ENCODE measurements at places on chromosomes 7 and 10.

- no peak for DNase-seq
These were observed 99.5 kb downstream of the SFMBT2 start for GRCh38 chr10:7311218-7311849.

GRCh38 chr7:46524350-46524749 lies 603.3 kb upstream of the IGFBP3 start:
- DNase-seq, result no peak

- no peak for DNase-seq
These were observed 252.8 kb downstream of the DPP6 start for GRCh38 chr7:154304740-154305700.

GRCh38 chr7:158372400-158373342 lies 215.0 kb downstream of the PTPRN2 start:
- DNase-seq, result no peak

- DNase-seq, result no peak
These were observed 72.1 kb upstream of the INHBA start for GRCh38 chr7:41774966-41775365.

- no peak for DNase-seq
These were observed 3.1 kb upstream of the TMEM26 start for GRCh38 chr10:61456095-61456789.

DNA sequence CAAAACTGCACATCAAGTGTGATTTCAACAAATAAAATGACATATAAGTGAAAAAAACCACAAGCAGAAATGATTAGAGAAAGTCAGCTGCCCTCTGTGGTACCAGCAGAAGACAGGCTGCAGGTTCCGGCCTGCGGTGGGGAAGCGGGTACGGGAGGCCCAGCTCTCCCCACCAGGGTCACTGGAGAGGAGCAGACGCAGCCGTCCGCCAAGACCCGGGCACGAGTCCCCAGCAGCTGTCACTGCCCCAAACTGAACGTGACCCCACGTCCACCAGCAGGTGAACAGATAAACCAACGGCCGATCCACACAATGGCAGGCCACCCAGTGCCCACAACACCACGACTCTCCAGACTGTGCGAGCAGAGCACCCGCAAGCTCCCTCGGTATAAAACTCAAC lies 16.1 kb upstream of the MICALL2 start:
- no peak for DNase-seq

DNA sequence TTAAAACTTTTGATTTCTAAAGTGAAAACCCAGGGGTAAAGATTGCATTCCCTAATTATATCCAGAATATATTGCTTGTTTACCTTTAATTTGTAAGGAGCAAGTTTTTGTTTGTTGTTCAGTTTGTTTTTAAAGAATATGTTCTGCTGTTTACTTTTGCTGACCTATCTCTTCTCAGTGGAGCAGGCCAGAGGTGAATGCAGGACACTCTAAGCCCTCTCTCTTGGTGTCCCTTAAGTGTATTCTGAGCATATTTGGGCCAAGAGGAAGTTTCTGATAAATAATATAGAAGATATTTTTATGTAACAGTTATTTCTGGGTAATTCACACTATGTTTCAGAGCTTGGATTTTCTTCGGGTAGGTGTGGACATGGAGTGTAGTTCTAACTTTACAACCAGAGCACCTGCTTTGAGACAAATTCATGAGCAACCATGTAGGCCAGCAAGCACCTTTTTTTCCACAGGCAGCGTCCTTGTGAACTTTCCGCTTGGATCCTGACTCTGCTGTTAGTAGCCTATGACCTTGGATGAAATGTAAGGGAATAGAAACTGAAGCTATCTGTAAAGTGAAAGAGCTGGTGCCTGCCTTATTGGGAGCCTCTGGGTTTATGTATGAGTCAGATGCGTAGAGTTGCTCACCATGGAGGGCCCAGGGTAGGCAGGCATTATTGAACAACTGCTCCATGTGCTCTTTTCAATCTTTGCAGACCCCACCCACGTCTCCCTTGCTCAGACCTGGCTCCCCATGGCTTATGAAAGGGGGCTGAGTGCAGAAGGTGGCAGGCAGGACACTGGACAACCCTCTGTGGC lies 16.1 kb downstream of the OGDH start:
- DNase-seq, result no peak

DNA sequence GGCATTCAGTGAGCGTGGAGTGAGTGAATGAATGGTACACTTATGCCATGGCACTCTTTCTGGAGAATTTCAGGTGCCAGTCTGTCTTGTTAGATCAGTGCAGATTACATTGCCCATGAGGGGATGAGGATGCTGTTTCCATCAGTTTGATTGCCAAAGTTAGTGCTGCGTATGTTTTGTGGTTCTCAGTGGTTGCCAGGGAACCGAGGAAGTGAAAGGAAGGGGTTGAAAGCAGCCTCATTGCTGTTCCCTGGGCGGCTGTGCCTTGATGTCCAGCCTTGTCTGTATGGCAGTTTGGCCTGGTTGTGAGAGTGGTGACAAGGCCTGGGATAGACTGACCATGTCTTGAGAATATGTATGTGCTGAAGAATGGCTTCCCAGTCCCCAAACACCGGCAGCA lies 30.2 kb downstream of the WBP1L start:
- DNase-seq, result no peak

DNA sequence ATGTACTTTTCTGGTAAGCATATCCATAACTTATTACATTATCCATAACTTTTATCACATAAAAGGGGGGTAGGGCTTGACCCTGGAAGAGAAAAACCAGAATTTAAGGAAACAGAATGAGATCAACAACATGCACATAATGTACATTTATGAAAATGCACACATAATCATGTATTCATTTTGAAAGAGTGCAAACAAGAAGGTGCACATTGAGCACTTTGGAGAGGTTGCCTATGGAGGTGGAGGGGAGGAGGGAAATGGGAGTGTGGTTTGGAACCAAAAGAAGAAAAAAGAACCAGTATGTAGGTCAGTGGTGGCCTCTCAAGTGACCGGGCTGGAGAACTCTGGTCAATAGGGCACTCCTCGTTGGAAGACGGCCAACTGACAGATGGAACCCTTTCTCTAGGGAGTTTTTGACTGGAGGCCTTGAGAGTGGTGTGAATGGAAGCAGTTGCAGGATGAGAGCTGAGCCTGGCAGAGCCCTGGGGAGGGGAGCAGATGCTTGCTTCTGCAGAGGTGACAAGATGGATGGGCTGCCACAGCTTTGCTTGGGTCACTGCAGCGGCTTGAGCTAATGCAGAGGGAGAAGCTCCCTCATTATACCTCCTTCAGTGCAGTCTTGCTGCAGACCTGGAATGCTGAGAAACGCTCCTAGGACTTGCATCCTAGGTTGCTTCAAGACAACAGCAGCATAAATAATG lies 192.7 kb downstream of the SEC23IP start:
- DNase-seq, result no peak

DNA sequence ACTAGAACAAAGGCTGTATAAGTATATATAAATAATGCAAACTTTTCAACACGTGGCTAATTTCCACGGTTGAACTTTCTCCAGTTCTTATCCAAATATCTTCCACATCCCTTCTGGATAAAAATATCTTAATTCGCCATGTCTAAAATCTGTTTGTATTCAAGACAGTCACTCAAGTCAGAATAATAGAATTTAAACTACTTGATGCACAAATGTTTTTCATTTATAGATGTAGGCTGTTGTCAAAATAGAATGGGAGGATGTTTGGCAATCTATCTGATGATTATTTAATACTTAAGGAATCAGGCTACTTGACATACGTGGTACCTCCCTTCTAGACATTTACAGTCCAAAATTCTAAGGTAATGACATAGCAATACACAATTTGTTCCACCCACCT lies 204.3 kb downstream of the TWIST1 start:
- DNase-seq, result no peak

DNA sequence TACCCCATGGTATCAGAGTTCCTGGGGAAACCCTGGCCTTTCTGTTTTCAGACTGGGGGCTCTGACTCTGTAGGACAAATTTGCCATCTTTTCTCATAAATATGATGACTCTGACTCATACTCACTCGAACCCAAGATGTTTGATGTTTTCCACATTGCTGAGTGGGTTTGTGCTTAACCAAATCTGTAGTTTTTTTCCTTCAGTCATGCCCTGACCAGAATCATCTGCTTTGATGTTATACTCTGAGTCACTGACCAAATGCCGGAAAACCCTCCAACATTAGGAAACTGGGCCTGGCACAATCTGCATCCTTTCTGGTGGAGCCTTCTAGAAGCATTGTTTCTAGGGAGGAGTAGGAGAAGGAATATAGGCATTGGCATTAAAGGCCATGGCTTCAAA lies 118.7 kb downstream of the C10orf105 start:
- DNase-seq, result no peak

DNA sequence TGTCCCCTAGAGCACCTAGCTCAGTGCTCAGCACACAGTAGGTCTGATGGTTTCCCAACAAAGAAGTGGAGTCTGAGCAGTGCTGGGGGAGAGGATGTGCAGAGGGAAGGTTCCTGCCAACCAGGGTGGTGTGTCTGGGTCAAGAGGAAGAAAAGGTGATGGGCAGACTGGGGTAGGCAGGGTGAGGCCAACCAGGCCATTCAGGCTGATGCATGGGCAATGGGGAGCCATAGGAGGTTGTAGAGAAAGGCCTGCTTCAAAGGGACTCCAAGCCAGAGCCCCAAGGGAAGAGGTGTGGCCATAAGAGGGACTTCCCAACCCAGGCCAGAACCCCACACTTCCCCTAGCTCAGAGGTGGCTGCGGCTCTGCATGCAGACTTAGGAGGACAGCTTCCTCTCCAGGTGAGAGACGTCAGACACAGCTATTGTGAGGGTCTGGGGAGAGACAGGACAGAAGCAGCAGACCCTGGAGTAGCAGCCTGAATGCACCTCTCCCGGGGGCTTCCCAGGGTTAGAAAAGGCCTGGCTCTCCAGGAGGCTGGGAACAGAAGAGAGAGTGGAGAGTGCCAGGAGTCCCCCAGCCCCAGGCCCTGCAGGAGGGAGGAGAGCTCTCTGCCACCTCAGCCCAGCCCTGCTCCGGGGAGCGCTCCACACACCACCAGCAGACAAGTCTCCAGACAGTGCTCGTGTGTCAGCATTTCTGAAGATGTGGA lies 87.4 kb upstream of the ZMIZ1 start:
- no peak for DNase-seq

DNA sequence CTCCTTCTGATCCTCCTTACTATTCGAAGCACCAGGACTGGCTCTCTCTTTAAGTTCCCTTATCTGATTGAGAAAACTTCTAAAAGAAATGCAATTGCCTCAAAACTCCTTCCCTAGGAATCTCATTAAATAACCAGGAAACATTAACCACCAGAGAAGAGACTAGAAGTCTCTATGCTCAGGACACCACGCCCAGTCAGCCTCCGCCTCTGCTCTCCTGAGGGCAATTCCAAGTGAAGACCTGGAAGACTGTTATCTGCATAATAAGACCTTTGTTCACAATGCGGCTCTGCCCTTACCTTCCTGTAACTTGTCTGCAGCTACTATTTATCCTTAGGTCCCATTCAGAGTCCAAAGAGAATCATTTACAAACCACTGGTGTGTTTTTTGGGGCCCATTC lies 78.8 kb downstream of the ELMO1 start:
- DNase-seq, result no peak

DNA sequence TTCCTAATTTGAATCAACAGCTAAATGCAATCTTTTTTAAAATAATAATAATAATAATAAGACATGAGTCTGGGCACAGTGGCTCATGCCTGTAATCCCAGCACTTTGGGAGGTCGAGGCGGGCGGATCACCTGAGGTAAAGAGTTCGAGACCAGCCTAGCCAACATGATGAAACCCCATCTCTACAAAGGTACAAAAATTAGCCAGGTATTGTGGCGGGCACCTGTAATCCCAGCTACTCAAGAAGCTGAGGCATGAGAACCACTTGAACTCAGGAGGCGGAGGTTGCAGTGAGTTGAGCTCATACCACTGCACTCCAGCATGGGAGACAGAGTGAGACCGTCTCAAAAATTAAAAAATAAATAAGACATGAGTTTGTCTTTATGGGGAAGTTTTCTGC lies 3.9 kb downstream of the DIP2C start:
- DNase-seq, result no peak

GRCh38 chr10:24989867-24990266 lies 26.1 kb downstream of the ENKUR start:
- DNase-seq, result no peak

GRCh38 chr10:21049482-21049881 lies 152.4 kb upstream of the NEBL start:
- no peak for DNase-seq

DNA sequence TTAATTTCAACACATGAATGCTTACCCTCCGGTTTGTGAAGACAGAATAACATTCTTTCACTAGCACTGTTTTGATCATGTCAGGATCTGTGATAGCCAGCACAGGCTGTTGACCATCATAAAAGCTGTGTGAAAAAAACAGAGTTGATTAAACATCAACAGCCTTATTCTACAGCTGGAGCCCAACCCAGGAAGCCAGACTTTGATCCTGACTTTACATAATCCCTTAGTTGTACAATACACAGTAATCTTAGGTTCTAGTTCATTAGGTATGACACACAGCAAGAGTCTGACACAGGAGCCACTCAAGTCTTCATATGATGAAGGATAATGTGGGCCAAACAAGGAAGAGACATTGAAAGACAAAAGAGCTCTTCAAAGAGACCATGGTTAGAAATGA lies 11.4 kb downstream of the CYP3A4 start:
- DNase-seq, result no peak

DNA sequence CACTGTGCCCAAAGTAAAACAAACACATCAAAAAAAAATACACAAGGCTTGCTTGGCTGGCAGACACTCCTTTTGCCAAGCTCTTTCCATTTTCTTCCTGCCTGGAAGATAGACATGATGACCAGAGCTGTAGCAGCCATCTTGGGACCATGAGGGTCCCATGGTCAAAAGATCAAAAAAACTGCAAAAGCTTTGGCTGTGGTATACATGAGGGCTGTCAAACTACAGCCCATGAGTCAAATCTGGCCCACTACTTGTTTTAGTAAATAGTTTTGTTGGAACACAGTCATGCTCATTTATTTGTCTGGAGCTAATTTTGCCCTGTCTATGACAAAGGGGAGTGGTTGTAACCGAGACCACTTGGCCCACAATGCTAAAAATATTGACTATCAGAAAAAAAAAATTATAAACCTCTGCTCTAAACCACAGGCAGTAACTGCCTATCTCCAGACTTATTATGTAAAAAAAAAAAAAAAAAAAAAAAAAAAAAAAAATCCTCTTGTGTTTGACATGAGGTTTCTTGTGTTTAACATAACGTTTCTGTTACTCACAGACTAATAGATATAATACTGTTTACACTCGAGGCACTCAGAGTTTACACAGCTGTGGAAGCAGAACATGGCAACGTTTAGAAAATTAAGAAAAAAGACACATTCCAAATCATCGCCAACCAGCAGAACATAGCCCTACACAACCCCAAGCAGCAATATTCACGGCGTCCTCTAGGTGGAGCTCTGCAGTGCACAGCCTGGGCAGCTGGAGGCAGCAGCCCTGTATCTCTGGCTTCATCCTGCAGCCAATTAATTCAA lies 36.9 kb downstream of the ASB13 start:
- no peak for DNase-seq

DNA sequence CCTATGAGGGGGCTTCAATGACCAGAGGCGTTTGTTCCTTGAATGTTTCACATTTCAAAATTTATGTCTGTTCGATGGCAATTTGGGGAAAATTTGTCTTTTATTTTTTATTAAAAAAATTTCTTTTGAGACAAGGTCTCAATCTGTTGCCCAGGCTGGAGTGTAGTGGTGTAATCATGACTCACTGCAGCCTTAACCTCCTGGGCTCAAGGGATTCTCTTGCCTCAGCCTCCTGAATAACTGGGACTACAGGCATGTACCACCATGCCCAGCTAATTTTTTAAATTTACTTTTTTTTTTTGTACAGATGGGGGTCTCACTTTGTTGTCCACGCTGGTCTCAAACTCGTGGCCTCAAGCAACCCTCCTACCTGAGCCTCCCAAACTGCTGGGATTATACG lies 39.7 kb downstream of the OTUD1 start:
- DNase-seq, result no peak

- DNase-seq, result no peak
These were observed 22.7 kb downstream of the EXOC4 start for GRCh38 chr7:133275446-133276095.

Measured in esophagus squamous epithelium (tissue), 5 donors.